Subcutaneous preadipocyte (primary cell): ENCODE measurements at places on chromosomes 12 and 14. TPM values are rescaled to one million over a fixed set of nuclear protein-coding genes. Genes with fewer than 3 reads are reported as not detected.

KRT84 gene
- not detected in 2 replicates for total RNA-seq

KCNC2 gene
- not detected in 2 replicates for total RNA-seq

TMEM52B gene
- total RNA-seq: under 0.01 TPM in 1 of 2 replicates, not detected in the other

KCNMB4 gene
- 0.20 and 0.37 TPM in 2 replicates for total RNA-seq

JPH4 gene
- total RNA-seq: not detected in 2 replicates

SIX6 gene
- total RNA-seq: not detected in 2 replicates

RNASE7 gene
- total RNA-seq: not detected in 2 replicates

DIO2 gene
- under 0.01 TPM in 2 replicates for total RNA-seq

LHX5 gene
- not detected in 2 replicates for total RNA-seq

LALBA gene
- not detected in 2 replicates for total RNA-seq

GYS2 gene
- total RNA-seq: not detected in 2 replicates

RFX4 gene
- total RNA-seq: not detected in 2 replicates

REM2 gene
- total RNA-seq: 0.37 TPM in 1 of 2 replicates, not detected in the other

KRT2 gene
- total RNA-seq: not detected in 2 replicates

TBX5 gene
- 2.6 and 6.5 TPM in 2 replicates for total RNA-seq

IFNG-AS1 gene
- not detected in 2 replicates for total RNA-seq

SHMT2 gene
- 260 and 298 TPM in 2 replicates for total RNA-seq

CIDEB gene
- total RNA-seq: 1.2 and 2.2 TPM in 2 replicates

CMKLR1 gene
- 7.0 and 9.0 TPM in 2 replicates for total RNA-seq

TAS2R31 gene
- 4.8 and 6.8 TPM in 2 replicates for total RNA-seq

ESR2 gene
- under 0.01 TPM in 1 of 2 replicates, not detected in the other for total RNA-seq

KRT79 gene
- not detected in 2 replicates for total RNA-seq

KCNA1 gene
- total RNA-seq: 1.8 and 2.2 TPM in 2 replicates

EMP1 gene
- total RNA-seq: 198 and 210 TPM in 2 replicates

CCDC175 gene
- not detected in 2 replicates for total RNA-seq

CPNE6 gene
- total RNA-seq: not detected in 2 replicates

ERBB3 gene
- under 0.01 TPM in 2 replicates for total RNA-seq

FGF23 gene
- total RNA-seq: not detected in 2 replicates

TEX22 gene
- total RNA-seq: 0.20 and 0.73 TPM in 2 replicates
